ENCODE measurements at places on chromosomes 12 and 14.

GRCh38 chr12:123058980-123059379 lies 78.5 kb downstream of the ARL6IP4 start:
- DNase-seq: no peak

GRCh38 chr14:69997849-69998248 lies 118.6 kb downstream of the SMOC1 start:
- peak; percentile 93 for DNase-seq

DNA sequence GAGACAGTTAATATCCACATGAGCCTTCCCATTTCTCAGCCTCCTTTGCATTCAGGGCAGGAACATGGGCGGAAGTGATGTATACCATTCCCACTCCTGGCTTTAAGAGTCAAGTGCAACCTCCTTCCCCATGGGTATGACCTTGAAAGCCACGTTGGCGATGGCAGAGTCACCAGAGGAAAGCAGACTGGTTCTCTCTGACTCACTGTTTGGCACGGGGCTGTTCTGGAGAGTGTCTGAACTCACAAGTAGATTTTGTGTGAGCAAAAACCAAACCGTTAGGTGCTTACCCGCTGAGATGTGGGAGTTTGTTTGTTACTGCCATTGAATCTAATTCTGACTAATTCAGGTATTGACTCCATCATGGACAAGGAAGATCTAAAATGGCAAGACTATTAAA lies 36.7 kb upstream of the PZP start:
- no peak for DNase-seq

DNA sequence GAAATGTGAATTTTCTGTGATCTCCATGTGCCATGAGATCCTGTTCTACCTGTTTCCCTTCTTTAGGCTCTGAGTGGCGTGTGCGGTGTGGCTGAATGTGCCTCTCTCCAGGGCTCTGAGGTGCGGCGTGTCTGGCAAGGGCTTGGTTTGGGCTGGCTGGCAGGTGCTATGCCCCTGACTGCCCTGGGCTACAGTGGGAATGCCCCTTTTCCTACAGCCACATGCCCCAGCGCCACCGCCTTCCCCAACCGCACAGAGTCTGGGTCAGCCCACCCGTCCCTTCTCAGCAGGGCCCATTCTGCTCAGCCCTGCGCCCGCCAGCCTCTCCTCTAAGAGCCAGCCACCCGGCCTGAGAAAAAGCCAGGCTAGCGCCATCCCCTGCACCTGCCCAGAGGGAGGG lies 24.7 kb downstream of the BTBD6 start:
- no peak for DNase-seq

DNA sequence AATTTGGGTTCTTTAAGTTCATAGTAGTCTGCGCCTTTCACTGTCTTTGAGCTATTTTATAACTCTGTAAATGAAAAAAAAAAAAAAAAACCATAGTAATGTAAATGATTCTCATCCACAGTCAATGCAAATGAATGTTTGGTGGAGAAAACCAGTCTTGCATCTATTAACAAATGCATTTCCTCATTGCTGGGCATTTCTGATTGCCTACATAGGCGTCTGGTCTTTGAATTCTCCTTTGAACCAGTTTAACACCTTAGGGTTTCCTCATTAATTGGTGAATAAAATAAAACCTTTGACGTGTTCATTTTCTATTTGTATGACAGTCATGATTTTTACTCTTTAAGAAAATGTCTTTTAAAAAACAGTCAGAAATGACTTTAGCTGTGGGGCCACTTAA lies 114.8 kb downstream of the C12orf75 start:
- DNase-seq: no peak

DNA sequence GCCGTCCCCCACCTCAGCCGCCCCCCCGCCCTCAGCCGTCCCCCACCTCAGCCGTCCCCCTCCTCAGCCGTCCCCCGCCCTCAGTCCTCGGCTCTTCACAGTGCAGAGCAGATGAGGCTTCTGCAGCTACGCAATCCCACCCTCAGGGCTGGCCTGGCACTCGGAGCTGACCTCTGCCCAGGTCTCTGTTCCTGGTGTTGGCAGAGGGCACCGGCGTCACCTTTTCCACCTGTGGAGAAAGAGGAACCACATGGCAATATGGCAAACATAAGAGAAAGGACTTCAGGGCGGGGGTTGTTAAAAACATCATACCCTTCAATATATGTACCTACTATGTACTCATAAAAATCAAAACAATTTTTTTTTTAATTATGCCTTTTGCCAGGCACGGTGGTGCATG lies 45.8 kb downstream of the MLXIP start:
- no peak for DNase-seq

- DNase-seq: no peak
Measured at GRCh38 chr12:1122786-1123185, 131.8 kb downstream of the ERC1 start.

All from astrocyte of the spinal cord (primary cell).